Activated effector memory CD4-positive, alpha-beta T cell treated with Interleukin-2 at 50 U/mL for 16 hours (primary cell): ENCODE measurements at places on chromosomes 11 and 22.

GRCh38 chr11:123057661-123058305 lies 4.2 kb downstream of the HSPA8 start:
- DNase-seq, result no peak

GRCh38 chr11:612201-612960 lies 3.4 kb downstream of the IRF7 start:
- no peak for DNase-seq

DNA sequence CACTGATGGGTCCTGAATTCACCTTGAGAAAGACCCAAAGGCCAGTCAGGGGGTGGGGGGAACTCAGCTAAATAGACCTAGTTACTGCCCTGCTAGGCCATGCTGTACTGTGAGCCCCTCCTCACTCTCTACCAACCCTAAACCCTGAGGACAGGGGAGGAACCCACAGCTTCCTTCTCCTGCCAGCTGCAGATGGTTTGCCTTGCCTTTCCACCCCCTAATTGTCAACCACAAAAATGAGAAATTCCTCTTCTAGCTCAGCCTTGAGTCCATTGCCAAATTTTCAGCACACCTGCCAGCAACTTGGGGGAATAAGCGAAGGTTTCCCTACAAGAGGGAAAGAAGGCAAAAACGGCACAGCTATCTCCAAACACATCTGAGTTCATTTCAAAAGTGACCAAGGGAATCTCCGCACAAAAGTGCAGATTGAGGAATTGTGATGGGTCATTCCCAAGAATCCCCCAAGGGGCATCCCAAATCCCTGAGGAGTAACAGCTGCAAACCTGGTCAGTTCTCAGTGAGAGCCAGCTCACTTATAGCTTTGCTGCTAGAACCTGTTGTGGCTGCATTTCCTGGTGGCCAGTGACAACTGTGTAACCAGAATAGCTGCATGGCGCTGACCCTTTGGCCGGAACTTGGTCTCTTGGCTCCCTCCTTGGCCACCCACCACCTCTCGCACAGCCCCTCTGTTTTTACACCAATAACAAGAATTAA lies 2.4 kb upstream of the TTC36 start:
- DNase-seq, result no peak

- DNase-seq, result no peak
Observed at GRCh38 chr22:38760477-38761201, 4.8 kb upstream of the SUN2 start.

GRCh38 chr22:28442711-28443525 lies 236.7 kb downstream of the TTC28 start:
- no peak for DNase-seq

DNA sequence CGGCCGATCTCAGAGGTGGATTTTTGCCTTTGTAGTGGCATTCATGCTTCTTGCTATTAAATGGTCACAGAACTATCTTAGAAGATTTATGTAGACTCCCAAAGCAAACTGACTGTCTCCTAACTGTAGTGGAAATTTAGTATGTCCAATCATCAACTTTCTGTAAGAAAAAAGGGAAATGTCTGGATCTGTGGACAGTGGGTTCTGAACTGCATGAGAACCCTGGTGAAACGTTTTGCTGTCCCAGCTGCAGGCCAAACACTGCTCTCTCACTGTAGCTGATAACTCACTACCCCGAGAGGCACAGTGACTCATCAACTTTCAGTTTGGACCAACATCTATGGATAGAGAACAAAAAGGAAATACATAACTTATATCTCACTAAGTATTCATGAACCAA lies 387.1 kb downstream of the SOX6 start:
- no peak for DNase-seq

- DNase-seq, result no peak
Observed at GRCh38 chr11:83427943-83428342, 141.8 kb upstream of the CCDC90B start.

- DNase-seq, result no peak
Observed at GRCh38 chr11:134463716-134464115, 51.7 kb upstream of the B3GAT1 start.

DNA sequence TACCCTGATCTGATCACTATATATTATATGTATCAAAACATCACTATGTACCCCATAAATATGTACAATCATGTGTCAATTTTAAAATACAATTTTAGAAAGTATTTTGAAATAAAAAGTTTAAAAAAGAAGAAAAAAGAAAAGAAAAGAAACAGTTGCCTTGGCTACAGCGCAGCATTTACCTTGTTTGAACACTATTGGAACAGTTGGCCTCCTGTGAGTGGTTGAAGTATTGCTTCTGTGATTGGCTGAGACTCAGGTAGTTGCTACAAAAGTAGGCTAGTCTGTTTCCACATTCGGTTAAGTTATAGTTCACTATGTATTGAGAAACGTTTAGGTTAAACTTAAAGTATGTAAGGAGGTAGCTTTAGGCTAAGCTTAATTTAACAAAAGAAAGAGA lies 7.9 kb upstream of the DTX4 start:
- no peak for DNase-seq
